Colonic mucosa (tissue), 4 donors: ENCODE measurements at places on chromosomes 5 and 9. TPM values are rescaled to one million over a fixed set of nuclear protein-coding genes. Genes with fewer than 3 reads are reported as not detected.

TRIP13 gene
- 18.1 TPM for total RNA-seq

GDF9 gene
- 0.64 TPM for total RNA-seq

AGXT2 gene
- 0.16 TPM for total RNA-seq

FOXD4L3 gene
- total RNA-seq, result not detected

SELENOP gene
- total RNA-seq, result 171 TPM

NXNL2 gene
- not detected for total RNA-seq

ZNF883 gene
- 0.42 TPM for total RNA-seq

NIPAL4 gene
- total RNA-seq, result not detected

TDRD7 gene
- total RNA-seq, result 35.3 TPM
